ENCODE measurements at places on chromosomes 12 and 14.

DNA sequence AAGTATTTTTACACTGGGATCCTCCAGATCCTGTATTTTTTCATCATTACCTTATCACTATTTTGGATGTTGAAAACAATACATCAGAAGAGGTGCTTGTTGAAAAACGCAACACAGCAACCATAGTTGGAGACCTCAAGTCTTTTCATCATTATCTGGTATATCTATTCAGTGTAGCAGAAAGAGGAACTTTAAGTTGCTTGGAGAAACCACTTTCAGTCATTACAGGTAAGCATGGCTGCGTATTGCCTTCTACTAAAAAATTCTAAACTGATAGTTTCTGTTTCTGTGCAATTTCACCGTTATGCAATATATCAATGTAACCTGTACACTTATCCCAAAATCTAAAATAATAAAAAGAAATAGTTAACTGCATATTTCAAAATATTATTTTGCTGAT, 32.2 kb upstream of the PTPRQ start:
- no peak for DNase-seq

GRCh38 chr14:94600148-94600545, 12.0 kb upstream of the SERPINA3 start:
- DNase-seq = no peak

DNA sequence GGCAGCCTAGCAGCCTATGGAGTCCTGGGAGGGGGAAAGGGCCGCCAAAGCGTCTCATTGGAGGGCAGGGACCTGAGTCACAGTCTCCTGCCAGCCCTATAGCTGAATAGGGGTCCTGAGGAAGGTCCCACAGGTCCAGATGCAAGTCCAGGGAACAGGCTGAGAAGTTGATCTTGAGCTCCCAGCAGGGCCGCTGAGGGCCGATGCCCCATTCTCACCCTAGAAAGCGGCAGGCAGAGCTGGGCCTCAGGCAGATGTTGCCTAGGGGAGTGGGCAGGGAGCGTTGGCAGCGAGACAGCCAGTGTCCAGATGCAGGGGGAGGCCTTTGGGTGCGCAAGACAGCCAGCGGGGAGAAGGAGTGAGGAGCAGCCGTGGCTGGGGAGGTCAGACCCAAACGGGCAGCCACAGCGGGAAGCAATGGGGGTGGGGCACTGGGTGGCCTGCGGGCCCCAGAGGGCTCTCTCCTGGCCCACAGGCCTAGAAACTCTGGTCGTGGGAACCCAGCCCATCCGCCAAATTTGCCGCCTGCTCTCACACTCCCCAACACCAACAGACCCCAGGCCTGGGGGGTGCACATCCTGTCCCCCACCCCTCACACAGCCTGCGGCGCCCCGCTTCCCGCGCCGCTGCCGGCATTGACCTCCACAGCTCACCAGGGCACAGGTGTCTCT, 1.1 kb downstream of the HDAC7 start:
- DNase-seq = no peak

DNA sequence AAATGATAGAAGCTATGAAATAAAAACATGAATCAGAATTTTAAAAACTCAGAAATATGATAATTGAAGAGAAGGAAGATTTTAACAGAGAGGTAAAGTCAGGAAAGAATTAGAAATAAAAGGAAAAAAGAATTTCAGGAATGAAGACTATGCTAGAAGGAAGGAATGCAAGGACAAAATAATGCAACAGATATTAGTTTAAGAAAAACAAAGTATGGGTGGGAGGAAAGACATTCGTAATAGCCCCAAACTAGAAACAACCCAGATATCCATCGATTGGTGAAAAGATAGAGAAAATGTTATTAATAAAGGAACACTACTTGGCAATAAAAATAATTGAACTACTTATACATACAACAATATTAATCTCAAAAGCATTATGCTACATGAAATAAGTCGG, 129.6 kb downstream of the AKAP6 start:
- DNase-seq = no peak

GRCh38 chr14:54450535-54450934, 9.4 kb upstream of the CNIH1 start:
- DNase-seq = no peak

DNA sequence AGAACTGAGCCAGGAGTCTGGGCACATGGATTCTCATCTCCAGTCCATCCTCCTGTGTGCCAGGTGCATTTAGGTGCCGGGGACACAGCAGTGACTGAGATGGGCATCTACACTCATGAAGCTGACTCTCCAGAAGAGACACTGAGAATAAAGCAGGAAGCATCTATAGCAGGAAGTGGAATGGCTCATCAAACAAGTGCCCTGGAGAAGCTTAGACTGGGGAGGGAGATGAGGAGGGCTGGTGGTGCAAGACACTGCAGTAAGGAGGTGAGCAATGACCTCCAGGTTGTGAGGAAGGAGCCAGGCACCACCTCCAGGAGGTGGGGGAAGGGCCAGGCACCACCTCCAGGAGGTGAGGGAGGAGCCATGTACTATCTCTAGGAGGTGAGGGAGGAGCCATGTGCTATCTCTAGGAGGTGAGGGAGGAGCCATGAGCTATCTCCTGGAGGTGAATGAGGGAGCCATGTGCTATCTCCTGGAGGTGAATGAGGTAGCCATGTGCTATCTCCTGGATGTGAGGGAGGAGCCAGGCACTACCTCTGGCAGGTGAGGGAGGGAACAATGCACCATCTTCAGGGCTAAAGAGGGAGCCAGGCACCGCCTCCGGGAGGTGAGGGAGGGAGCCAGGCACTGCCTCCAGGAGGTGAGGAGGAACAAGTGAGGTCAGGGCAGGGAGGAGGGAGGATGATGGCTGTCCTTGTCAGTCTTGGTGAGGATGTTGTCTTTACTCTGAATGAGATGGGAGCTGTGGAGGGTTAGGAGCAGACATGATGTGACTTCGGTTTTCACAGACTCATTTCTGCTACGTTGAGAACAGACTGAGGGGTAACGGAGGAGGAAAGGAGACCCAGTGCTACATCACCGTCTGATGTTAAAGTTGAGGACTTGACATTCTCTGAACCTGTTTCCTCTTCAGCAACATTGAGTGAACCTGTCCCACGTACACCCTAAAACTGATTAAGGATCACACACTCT, 961.9 kb upstream of the TMEM132C start:
- DNase-seq = no peak

DNA sequence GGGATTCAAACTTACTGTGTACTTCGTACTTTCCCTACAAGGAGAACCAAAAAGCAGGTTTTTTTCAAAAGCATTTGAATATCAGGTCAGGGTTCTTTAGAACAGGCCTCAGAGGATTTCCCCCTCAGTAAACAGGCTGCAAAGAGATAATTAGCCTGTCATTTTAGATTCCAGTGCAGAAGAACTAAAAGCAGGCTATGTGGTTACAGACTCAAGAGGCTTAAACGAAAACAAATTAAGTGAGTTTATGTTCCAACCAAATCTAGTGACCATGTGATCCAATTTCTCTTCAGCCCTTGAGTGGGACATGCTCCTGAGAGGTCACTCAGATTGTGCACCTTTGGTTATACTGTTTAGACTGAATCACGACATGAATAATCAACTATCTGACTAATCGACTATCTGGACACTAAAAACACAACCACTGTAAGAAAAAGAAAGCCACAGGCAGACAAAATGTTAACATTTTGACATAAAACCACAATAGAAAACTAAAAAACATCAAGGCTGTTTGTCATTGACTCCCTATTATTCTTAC, 4.5 kb downstream of the TMED8 start:
- DNase-seq = no peak

GRCh38 chr12:109695416-109695815, 18.2 kb upstream of the FAM222A start:
- DNase-seq = no peak

GRCh38 chr14:33668066-33668465, 282.8 kb downstream of the EGLN3 start:
- no peak for DNase-seq

DNA sequence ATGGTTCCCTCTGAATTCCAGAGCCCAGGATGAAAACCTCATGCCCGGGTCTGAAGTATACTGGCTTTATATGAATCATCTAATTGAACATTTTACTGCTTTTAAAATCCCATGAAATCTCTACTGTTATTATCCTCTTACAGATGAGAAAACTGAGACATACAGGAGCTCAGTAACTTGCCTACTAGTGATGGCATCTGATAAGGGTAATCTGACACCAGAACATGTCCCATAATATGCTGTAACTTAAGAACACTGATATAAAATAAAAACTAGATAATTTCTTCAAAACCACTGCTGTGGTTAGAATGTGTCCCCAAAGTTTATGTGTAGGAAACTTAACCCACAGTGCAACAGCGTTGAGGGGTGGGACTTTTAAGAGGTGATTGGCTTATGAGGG, 219.6 kb upstream of the TMTC1 start:
- no peak for DNase-seq

DNA sequence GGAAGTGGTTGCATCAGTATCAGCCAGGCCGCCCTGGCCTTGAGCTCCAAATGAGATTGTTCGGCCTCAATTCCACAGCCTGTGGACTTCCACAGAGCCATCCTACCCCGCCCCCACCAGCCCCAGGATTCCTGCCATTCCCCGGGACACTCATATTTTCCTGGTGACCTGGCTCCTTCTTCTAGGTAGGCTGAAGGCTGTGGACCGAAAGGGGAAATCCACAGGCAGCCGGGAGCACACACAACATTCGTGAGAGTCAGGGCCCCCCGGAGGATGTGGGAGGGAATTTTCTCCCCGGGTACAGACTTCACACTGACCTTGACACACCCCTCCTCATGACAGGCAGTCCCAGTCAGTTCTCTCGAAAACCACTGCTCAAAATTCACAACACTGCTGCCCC, 39.9 kb downstream of the RIN3 start:
- no peak for DNase-seq

GRCh38 chr12:131832321-131833231, 4.4 kb downstream of the MMP17 start:
- DNase-seq = no peak

- no peak for DNase-seq
Observed at GRCh38 chr14:37650356-37651037, 55.1 kb downstream of the TTC6 start.

GRCh38 chr12:94012071-94012470, 136.3 kb upstream of the PLXNC1 start:
- no peak for DNase-seq

GRCh38 chr12:5027046-5027821, 16.4 kb upstream of the KCNA5 start:
- DNase-seq = no peak

DNA sequence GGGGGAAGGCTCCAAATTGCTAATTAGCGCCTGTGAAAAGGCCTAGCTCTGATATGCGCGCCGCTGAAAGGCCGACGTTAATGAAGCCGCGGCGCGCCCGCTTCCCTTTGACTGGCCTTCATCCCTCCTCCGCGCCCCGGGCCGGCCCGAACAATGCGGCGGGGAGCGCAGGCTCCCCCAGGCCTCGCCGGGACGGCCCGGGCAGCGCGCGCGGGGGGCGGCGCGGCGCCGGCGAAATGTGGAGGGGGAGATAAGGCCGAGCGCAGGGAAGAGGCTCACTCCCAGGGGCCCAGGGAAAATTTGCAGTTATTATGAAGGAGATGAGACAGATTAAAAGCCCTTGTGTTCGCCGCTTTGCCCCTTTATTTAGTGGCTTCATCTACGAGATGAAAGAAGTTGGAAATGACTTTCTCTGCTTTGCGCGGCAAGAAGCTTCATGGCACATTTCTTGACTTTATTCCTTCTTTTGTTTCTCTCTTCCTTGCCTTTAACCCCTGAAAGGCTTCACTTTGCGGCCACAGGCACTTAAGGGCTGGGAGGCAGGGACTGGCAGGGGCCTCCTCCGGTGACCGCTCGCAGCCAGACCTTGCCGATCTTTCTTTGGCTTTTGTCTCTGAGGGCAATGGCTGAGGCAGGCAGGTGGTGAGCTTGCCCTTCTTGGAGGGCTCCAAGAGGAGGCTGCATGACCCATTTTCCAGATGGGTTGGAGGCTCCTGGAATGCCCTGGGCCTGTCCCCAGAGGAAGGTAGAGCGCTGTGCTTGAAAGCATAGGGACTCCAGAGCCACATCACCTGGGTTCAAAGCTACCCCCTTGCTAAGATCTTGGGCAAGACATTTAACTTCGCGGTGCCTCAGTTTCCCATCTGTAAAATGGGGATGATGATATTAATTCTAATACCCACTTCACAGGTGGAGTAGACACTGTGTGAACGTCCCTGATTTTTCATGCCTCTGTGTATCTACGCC, 12.7 kb upstream of the GPATCH2L start:
- no peak for DNase-seq

DNA sequence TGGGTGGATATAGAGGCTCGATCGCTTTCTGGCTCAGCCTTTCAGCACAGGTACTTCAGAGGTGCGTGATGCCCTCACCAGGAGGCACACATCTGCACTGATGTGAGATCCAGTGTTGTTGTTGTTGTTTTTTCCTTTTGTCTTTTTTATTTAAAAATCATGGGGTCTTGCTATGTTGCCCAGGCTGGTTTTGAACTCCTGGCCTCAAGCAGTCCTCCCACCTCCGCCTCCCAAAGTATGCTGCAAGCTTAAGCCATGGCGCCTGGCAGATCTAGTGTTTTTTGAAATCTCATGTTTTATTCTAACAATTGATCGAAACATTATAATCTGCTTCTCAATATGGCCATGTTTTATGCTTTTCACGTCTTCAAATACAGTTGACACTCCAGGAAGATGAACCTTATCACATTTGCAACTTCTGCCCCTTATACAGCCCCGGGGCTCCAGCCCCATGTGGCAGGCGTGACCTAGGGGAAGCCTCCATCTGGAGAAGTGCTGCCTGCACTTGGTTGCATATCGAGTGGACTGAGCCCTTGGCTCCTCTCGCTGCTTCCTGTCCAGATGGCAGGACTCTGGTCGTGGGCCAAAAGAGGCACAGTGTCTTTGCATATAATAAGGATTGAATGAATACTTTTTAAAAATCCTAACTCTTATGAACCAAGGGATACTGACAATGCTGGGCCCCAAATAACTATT, 71.7 kb downstream of the TRAF3 start:
- DNase-seq = no peak

DNA sequence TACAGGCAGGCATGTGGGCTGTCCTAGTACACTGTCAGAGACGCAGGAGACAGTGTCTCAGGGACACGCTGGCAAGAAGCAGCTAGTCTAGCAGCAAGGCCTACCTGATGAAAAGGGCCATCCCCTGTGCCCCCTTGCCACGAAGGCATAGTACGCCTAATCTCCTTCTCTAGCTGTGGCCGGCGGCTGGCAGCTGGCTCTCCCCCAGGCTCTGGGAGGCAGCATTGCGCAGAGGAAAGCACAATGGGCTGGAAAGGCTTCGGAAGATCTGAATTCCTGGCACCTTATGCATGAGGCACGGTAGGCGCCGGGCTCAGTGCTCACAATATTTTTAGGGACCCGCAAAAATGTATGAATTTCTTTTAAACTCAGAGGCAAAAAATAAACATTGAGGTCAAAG, 16.0 kb upstream of the PLEKHH1 start:
- no peak for DNase-seq

DNA sequence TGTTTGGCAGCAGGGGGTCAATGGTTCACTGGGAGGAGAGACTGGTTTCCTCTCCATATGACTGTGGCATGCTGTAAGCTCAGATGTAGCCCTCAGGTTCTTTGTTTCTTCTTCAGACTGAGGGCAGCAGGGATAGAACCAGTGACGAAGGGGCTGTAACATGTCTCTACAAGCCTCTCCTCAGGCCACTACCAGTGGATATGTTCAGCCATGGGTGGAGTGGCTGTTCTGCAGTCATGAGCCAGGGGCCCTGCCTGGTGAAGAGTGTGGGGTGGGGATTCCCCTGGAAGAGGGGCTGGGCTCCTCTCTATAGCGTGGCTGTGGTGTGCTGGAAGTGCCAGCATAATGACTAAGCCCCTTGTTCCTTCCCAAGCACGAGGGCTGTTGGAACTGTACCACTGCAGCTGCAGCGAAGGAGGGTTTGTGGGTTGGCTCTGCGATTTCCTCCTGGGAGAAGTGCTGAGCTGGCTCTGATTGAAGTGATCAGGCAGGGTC, 55.8 kb downstream of the CMAS start:
- no peak for DNase-seq
